ENCODE measurements at places on chromosomes 2 and 18. TPM values are rescaled to one million over a fixed set of nuclear protein-coding genes. Genes with fewer than 3 reads are reported as not detected.

The ITPRIPL1 gene
- 33.3 TPM for total RNA-seq

The DTNA gene
- not detected for total RNA-seq

The GPR39 gene
- not detected for total RNA-seq

DNA sequence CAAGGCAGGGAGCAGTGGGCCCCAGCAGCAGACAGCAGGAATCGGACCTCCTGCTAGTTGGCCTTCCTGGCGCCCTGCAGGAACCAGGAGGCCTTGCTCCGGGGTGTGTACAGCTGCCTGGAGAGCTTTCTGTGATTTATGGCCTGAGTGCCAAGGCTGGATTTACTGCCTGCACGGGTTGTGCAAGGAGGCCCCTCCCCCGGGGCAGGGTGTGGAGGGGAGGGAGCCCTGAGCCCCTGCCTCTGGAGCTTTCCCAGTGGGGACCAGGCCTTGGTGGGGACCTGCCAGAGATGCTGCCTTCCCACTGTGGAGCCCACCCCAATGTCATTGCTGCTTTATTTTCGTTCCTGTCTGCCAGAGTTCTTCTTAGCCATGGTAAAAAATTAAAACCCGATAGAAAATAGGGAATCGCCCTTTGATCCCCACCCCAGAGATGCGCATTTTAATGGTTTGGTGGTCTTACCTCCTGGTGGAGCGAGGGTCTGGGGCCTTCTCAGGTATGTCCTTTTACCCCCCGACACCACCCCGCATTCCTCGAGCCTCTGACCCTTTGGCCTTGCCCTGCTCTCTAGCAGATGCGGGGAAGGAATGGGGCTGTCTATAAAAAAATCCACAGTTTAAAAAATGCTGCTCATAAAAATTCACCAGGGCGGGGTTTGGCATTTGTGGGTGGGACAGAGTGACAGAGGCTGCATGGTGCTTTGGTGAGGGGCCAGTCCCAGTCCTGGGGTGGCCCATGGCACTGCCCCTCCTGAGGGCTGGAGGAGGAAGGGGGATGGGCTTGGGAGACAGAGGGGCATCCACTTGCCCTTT, 6.9 kb upstream of the RALB start:
- peaks cover 25% of the 10 kb centered on the region for H3K4me1 ChIP-seq
- H3K27me3 ChIP-seq, result peaks cover 21% of the 10 kb centered on the region
- DNase-seq, result no peak
- H3K36me3 ChIP-seq, result peaks cover 7% of the 10 kb centered on the region
- H3K4me3 ChIP-seq, result no peak overlapping the region

DNA sequence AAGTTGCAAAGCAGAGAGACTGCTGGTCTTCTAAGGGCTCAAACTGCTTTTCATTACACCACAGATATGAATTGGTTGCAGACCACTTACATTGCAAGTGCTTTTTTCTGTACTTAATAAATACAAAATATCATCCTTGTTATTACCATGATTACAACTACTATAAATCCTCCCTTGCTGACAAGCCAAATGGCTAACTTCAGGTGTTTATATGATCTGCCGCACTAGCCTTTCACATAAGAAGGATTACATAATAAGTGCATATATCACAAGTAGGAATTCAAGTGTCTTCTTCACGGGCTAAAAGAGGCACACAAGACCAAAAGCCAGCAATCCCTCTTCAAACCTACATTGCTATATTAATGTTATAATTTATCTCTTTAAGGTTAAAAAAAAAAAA, 373.0 kb downstream of the ZEB2 start:
- no peak overlapping the region for H3K27ac ChIP-seq
- no peaks in the 10 kb centered on the region for H3K4me1 ChIP-seq
- H3K36me3 ChIP-seq, result peaks cover 4% of the 10 kb centered on the region
- no peak overlapping the region for H3K4me3 ChIP-seq
- no peak for DNase-seq

DNA sequence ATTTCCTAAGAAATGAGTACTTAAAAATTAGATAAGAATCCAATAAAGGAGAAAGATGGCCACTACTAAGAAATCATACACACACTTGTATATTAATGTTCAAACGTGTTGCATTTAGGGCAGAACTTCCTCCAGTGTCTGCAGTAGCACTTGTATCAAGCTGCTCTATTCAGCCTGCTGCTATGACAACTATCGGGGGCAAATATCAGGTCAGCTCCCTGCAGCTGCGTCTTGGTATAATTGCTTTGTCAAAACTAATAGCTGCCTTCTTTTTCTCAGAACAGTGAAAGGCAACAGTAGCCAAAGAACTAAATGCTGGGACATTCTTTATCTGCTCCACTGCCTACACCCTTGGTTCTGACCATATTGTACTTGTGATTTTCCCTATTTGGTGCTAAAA, 300.7 kb downstream of the NOL4 start:
- H3K27ac ChIP-seq, result no peak overlapping the region
- H3K4me1 ChIP-seq, result no peaks in the 10 kb centered on the region
- no peaks in the 10 kb centered on the region for H3K36me3 ChIP-seq
- H3K4me3 ChIP-seq, result no peak overlapping the region

DNA sequence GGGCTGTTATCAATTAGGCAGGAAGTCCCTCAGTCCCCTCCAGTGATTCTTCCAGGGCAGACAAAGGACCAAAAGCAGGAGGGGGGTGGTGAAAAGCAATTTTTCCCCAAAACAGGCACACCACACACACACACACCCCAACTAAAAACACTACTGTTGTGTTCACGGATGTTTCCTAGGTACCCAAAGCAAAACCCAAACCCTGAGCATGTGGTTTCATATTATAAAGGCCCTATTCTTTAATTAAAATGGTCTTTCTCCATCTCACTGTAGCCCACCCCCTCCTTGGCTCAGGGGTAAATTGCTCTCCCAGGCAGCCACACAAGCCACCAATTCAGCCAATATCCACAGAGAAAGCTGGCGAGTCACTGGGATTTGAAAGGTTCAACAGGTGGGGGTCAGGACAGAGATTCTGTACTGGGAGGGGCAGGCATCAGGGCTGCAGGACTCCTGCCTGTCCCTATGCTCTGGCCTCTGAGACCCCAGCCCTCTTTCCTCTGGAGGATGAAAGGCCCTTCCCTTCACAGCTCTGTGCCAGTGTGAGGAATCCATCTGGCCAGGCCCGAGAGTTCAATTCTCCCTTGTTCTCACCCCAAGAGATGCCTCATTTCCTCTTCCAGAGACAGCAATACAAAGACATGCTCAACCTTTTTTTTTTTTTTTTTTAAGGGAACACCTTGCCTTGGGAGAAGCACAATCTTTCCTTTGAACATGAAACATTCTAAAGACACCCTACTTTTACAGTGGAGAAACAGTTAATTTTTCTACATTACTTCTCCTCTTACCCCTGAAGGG, 43.6 kb downstream of the SPRED2 start:
- no peaks in the 10 kb centered on the region for H3K27me3 ChIP-seq
- H3K4me3 ChIP-seq, result no peak overlapping the region
- peaks cover 24% of the 10 kb centered on the region for H3K4me1 ChIP-seq
- no peak overlapping the region for H3K27ac ChIP-seq
